Activated CD4-positive, CD25-positive, alpha-beta regulatory T cell treated with anti-CD3 and anti-CD28 coated beads, Interleukin-2, amount 50 U/mL, for 72 hours (primary cell): ENCODE measurements at places on chromosomes 5 and 9.

GRCh38 chr9:116480700-116481099 is 206.4 kb upstream of the TRIM32 start:
- no peak for DNase-seq

GRCh38 chr9:97755618-97756267 is 58.6 kb upstream of the XPA start:
- no peak for DNase-seq

DNA sequence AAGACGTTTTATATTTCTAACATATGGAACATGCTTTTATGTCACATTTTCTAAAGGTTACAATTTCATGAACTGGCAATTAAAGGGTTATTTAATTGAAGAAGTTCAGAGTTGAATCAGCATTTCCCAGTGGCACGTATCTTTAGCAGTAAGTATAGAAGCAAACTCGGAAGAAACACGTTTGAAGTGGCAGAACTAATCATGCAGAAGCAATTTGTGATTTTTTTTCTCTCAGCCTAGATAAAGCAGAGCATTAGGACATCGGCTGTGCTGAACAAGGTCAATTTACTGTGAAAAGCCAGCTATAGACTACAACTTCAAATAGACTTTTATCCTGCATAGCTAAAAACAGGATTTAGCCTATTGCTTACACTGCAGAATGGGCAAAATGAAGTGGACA is 104.7 kb downstream of the ISL1 start:
- no peak for DNase-seq

DNA sequence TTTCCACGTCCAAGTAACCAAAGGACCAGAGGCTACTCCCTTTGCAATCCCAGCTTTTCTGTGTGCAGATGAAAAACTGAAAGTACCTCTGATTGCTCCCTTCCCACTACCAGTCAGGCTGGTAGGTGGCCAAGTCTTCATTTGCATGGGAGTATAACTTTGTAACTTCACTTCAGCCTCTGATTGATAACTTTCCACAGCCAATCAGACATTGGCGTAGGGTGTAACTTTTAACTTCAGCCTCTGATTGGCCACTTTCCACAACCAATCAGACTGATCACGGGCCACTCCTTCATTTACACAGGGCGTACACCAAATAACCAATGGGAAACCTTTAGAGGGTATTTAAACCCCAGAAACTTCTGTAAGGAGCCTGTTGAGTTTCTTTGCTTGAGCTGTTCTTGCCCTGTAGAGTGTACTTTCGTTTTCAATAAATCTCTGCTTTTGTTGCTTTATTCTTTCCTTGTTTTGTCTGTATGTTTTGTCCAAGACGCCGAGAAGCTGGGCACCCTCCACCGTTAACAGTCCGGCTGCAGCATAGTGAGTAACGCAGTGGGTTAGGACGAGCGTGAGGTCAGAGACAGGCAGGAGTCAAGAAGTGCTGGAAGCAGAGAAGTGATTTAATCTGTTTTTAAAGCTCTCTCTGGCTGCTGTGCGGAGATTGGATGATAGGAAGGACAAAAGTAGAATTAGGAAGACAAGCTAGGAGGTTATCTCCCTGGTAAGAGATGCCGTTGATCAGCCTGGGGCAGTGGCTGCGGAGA is 3.5 kb upstream of the EXOSC2 start:
- no peak for DNase-seq

DNA sequence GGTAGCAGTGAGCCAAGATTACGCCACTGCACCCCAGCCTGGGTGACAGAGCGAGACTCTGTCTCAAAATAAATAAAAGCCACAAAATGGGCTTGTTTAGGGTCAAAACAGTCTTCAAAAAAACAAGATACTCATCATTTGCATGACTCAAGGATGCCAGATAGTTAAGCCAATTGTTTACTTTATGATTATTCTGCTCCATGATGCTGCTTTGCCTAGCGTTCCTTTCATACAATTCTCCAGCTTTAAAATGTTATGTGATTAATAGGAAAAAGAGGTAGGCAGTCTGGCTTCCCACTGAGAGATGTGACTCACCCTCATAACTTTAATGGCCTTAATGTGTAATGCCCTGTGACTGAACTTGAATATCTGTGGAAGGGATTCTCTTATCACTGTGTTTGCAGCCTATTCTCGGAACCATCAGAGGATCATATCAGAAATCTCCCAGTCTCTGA is 364.6 kb upstream of the TRPC7 start:
- no peak for DNase-seq

DNA sequence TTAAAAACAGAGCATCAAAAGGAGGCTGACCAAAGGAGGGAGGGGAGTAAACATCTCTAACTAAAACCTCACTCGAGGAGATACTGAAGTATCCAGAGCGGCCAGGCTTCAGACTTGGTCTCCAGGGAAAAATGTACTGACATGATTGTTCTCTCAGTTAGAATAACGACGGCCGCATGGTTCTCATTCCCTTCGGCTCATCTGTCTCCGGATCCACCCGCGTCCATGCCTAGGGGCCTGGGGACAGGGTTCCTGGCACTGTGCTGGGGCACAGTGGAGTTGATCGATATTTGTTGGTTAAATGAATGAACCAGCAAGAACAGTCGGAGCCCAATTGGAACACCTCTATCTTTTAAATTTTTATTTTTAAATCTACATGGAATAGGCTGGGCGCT is 167.1 kb upstream of the PHYKPL start:
- no peak for DNase-seq

- DNase-seq, result no peak
Observed at GRCh38 chr5:149924486-149924885, 20.1 kb downstream of the PDE6A start.

- DNase-seq, result peak; percentile 60
Observed at GRCh38 chr5:75510836-75511434, 494 bp downstream of the CERT1 start.

GRCh38 chr5:109485030-109485429 is 75.3 kb upstream of the PJA2 start:
- DNase-seq, result no peak

DNA sequence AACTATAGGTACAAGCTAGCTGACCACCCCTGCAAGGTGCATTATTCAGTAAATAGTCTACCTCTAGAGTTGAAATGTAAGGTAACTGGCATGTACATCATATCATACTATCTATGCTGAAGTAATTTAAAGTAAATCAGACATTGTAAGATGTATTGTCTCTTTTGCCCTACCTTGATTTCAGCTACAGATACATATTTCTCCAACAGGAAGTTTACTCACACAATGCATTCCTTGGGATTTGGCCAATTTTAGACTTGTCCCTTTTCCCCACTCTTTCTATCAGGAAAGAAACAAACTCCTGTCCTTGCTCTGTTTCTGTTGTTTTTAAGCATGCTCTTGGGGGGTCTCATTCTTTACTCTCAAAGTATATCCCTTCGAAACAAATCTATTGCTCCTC is 58.5 kb upstream of the TSLP start:
- no peak for DNase-seq

GRCh38 chr5:4363045-4363444 is 767.4 kb downstream of the IRX1 start:
- DNase-seq, result no peak

DNA sequence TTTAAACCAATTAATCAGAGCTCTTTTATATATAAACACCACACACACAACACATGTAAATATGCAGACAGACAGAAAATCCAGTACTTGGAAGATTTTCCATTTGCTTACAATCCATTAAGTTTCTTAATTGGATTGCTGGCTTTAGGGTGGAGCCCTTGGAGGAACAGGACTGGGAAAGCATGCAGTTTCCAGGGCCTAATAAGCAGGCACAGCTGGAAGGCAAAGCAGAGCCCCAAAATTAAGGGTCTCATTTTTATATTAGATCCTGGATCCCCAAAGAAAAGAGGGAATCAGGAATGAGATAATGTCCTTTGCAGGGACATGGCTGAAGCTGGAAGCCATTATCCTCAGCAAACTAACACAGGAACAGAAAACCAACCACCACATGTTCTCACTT is 13.1 kb upstream of the SMC2 start:
- no peak for DNase-seq

- no peak for DNase-seq
Observed at GRCh38 chr5:159969966-159970365, 39.0 kb upstream of the TTC1 start.

DNA sequence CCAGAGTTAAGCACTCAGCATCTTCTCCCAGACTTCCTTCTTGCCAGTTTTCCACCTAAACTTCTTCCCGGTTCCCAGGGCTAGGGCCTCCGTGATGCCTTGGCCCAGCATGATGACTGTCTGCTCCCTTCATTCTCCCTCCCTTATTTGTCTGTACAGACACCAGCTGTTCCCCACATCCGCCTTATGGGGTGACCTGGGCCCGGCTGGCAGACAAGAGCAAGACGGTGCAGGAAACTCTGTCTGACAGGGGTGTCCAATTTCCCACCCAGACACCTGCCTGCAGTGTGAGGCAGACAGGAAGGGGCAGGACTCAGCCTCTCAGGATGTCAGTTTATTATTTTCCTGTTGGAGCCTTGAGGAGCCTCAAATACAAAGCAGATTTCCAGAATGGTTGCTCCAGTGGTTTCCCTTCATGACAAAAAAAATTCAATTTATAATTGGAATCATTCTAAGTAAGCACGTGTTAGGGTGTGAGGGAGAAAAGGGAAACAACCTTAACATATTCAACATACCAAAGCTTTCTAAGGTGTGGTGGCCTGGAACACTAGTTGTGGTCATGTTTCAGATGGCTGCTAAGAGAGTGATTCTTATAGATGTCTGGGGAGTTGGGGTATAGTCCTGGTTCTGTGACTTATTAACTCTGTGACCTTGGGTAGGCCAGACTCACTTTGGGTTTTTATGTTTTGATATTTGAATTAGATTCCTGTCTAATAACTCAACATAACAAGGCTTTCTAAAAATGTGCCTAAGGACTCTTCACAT is 234.5 kb downstream of the PAPPA start:
- no peak for DNase-seq

DNA sequence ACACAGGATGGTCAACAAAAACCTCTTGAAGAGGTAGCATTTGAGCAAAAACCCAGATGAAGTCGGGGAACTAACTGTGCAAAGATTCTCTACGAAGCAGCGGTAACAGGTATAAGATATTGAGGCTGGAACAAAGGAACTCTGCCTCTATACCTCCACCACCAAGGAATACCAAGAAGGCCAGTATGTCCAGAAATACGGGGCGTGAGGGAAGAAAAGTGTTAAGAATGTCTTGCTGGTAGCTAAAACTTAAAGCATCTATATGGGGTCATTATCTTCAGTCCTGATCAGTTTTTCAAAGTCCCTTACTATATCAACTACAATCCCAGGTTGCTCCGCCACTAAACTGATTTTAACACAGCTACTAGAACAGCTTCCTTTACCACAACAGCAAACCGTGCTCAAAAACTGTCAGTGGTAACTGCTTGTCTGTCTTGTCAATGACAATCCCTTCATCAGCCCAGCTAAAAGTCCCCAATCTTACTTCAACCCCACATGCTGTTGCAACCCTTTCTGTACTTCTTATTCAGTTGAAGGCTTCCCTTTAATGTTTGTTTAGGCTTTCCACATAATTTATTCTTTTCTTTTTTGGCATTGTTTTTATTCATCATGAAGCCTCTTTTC is 9.4 kb downstream of the PAM start:
- no peak for DNase-seq

- DNase-seq, result no peak
Observed at GRCh38 chr9:19677924-19678323, 110.9 kb downstream of the SLC24A2 start.
